ENCODE measurements at places on chromosomes 16 and 17.
A peak's percentile ranks its signal among the peaks of the same experiment; 100 is the strongest.

GRCh38 chr16:85763616-85764015, 12.7 kb upstream of the C16orf74 start:
- DNase-seq: no peak

- no peak for DNase-seq
Observed at GRCh38 chr16:89242795-89243200, 25.3 kb downstream of the ZNF778 start.

DNA sequence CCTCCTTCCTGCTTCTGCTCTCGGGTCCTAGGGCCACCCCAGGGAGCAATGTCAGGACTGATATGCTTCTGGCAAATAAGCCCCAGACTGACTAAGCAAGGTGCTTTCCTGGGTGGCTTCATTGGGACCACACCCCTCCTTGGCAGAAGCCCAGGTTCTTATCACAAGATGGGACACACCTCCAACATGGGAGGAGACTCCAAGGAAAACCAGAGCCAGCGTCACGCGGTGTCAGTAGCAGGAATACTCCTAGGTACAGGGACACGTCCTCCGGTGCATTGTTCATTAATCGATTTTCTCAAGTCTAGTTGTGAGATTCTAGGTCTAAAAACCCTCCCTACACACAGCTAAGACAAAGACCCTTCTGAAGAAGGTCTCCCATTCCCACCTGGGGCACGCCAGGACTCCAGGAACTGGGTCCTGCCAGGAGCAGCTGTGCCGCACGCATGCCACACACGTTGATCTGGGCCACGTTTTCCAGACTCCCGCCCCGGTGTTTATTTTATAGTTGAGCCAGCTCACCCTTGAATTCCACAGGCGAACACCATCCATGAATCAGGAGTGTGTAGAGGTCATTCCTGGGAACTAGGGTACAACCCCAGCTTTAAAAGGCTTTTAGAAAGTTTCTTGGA, 30.8 kb downstream of the FA2H start:
- DNase-seq: peak; percentile 78

GRCh38 chr17:4049546-4049945, 85.3 kb upstream of the ATP2A3 start:
- DNase-seq: no peak

- no peak for DNase-seq
Observed at GRCh38 chr16:69820926-69821541, 58.9 kb downstream of the WWP2 start.

- DNase-seq: no peak
Observed at GRCh38 chr16:52837251-52837650, 215.4 kb downstream of the CHD9NB start.

DNA sequence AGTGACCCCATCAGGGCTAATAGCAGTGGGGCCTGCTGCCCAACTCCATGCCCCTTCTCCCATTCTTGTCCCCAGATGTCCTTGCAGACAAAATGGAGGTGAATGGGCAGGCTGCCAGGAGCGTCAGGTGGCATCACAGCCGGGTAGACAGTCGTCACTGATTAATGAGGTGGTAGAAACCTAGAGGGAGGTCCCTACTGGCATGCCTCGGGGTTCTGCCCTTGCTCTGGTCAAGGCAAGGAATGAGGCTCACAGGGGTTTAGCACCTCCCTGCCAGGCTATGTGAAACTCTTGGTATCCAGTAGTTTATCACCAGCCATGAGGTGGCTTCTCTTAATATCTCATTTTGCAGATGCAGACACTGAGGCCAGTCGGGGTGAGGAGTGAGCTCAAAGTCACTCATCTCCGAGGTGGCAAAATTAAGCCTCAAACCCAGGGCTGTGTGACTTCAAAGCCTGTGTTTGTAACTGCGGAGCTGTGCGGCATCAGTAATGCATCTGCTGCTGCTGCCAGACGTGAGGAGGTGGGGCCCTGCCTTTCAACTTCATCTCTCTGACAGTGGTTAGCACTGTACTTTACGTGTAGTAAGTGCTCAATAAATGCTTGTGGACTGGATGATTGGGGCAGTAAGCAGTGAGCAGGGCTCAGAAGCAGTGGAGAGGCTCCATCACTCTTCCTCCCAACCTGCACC, 21.3 kb downstream of the RAI1 start:
- DNase-seq: no peak

DNA sequence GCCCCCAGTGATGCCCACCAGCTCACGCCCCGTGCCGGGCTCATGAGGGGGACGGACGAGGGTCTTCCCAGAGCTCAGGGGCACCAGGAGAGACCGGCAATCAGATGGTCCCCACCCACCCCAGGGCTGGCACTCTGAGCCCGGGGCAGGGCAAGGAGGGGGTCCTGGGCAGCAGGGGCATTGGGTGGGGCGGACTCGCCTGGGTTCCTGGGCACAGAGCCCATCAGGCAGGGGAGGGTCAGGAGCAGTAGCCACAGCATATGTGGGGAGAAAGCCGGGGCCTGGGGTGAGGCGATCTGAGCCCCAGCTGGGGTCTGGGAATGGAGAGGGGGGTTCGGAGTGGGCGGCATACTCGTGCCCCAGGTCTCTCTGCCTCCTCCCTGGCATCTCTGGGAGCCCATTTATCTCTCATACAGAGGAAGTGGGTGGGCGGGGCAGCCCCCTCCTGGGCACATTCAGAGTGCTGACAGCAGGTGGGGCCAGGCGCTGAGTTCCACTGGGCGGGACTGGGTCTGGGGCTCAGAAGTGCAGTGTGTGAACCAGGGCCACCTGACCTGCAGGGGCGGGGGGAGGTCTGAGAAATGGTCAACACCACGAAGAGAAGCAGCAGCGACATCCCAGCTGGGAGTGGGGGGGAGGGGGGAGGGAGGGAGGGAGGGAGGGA, 20.5 kb upstream of the UBE2I start:
- DNase-seq: no peak

- no peak for DNase-seq
Observed at GRCh38 chr16:49529411-49530045, 155.9 kb downstream of the C16orf78 start.

DNA sequence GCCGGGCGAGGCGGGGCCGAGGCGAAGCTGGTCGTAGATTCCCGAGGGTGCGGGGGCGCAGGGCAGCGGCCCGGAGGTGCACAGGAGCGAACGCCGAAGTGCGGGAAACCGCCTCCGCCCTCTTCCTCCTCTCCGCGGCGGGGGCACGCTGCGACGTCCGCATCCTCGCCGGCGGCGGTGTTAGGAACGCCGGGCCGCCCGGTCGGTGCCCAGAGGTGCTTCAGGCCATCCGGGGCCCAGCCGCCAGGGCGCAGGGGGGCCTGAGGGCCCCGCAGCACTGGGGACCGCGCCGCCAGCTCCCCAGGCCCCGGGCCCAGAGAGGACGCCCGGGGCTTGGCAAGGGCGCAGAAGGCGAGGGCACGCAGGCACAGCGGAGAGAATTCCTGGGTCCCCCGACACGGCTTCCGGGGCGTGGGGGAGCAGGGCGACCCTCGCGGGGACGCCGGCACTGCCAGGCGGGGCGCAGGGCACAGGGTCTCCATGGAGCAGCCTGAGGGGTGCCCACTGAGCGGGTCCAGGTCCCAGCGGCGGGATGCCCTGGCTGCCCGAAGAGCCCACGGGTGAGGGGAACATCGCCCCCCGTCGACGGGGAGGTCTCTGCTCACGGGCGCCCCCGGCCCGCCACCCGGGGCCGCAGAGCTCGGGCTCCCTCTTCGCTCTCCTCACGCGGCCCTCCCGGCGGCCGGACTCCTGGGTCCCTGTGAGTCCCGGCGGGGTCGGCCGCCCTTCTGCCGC, 576 bp downstream of the EPOP start:
- no peak for DNase-seq

DNA sequence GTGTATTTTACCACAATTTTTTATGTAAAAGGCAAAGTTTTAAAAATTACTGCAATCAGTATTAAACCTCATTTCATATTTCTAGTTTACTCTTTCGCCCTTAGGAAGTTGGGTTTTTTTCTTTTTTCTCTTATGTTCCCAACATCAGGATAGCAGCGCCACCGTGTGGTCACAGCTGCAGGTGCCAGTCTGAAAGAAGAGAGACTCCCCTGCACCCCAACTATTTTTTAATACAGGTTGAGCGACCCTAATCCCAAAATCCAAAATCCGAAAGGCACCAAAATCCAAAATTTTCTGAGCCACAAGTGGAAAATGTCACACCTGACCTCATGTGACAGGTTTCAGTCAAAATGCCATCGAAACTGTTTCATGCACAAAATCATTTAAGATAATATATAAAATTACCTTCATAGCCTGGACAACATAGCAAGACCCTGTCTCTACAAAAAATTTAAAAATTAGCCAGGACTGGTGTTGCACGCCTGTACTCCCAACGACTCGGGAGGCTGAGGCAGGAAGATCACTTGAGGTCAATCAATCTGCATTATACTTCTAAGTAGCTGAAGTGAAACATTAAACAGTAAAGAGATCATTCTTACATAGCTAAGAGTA, 21.8 kb upstream of the ASGR2 start:
- peak; percentile 28 for DNase-seq

GRCh38 chr17:19407601-19408345, 3.3 kb upstream of the RNF112 start:
- DNase-seq: no peak

DNA sequence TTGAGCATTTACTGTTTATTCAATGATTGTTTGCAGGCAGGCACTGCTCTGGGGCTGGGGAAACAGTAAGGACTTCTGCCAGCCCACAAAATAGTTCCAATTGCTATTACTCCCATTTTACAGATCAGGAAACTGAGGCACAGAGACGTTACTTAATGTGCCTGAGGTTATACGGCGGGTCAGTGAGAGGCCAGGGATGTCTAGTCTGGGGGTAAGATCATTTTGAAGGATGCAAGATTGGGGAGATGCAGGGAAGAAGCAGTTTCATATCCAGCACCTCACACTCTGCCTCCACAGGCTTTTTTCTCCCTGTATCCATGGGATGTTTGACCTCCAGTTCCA, 46.5 kb downstream of the ABAT start:
- no peak for DNase-seq

GRCh38 chr16:62741692-62742091, 705.5 kb upstream of the CDH8 start:
- DNase-seq: no peak

DNA sequence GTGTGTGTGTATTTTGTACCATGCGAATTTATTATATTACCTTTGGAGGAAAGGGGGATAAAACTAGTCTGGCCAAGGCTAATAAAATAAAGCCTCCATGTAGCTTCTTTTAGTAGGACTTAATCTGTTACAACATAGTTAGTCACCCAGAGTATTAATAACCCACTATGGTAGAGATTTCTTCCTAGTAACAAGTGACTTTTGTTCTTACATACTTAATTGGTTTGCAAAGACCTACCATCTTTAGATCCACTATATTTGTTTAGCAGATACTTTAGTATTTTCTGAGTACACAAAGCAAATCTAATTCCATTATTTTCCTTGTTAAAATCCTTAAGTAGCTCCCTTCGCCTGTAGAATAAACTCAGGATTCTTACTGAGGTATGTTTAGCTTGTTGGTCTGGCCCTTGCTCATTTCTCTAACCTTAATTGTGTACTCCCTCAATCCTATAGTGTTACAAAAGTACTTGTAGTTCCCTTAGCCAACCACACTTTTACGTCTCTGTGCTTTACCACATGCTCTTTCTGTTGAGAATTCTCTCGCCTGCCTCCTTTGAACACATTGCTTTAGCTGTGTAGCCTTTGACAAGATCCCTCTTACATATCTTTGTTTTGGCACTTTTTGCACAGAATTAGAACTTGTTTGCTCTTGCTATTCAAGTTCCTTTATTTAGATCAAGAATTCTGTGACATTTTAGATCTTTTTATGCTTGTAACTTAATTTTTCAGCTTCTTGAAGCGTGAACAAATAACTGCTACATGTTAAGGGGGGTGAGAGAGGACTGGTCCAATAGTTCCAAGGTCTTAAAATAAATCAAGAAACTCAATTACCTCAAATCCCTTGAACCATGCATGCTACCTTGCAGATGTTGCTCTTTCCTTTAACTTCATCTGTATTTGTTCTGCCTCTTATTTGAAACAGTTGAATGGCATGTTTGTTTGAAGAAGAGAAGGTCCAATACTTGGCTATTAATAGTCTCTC, 23.8 kb downstream of the CLTC start:
- peak; percentile 58 for DNase-seq

- DNase-seq: no peak
Observed at GRCh38 chr16:79723583-79724168, 123.1 kb upstream of the MAF start.

DNA sequence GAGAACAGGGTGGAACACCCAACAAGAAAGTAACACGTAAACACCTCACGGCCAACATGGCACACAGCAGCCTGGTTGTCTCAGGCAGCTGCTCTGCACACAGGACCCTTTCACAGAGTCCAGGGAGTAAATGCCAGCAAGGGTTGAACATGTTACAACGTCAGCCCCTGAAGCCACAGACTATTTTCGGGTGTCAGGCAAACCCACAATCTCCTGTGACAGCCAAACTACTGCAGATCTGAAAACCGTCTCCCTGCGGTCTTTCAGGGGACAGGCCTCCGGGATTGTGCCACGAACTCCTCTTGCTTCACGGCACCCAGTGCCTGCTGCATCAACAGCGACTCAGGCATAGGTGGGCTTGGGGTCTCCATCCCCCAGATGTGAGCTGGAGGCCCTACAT, 127.7 kb downstream of the XYLT1 start:
- DNase-seq: no peak

DNA sequence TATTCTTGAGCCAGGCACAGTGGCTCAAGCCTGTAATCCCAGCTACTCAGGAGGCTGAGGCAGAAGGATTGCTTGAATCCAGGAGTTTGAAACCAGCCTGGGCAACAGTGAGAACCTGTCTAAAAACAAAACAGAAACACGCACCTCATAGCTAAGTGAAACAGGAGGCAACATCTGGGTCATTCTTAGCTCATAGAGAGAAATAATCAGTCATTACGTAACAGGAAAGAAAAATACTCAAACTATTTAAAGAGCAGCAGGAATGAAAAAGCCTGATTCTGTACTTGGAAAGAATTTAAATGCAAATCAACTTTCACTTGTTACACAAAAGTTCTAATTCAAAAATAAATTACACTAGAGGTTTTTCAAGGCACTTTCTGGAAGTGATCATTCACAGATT, 17.2 kb downstream of the CHCT1 start:
- no peak for DNase-seq

DNA sequence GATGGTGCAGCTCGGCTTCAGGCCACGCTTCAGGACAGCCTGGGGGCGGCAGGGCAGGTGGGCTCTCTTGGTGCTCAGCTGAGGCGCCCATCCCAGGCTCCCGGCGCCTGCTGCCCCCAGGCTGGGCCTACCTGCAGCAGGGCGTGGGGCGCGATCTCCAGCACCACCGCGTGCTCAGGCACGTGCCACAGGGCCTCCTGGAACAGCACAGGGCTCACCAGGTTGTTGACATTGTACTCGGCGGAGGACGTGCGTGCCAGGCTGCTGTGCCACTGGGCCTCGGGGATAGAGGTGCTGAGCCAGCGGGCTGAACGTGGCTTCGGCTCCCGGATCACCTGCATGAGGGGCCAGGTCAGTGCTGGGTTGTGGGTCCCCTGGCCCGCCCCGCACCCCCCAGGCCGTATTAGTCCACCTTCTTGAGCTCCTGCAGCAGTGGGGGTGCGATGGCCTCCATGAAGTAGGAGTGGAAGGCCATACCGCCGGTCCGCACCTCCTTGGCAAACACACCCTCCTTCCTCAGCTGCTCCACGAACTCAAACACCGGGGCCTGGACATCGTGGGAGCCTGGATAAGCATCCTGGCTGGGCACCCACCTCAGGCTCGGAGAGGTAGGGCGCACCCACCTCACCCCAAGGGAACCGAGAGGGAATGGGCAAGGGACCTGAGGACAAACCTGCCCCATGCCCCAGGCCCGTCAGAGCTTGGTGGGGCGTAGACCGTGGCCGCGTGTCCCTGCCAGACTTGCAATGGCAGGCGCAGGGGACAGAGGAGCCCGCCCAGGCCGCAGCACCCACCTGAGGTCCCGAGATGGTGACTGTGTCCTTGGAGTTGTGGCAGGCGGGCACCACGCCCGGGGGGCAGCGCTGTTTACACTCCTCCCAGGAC, 9.0 kb downstream of the FASN start:
- no peak for DNase-seq

Data from LNCaP clone FGC (cell line).